Lower leg skin (tissue), 4 donors: ENCODE measurements at places on chromosomes 11 and 22. TPM values are rescaled to one million over a fixed set of nuclear protein-coding genes. Genes with fewer than 3 reads are reported as not detected.

Gene DEPDC7
- total RNA-seq: 4.7 TPM

Gene BRMS1
- total RNA-seq: 47.4 TPM

Gene LINC01488
- not detected for total RNA-seq

Gene FGF19
- not detected for total RNA-seq

Gene NXPE4
- not detected for total RNA-seq

Gene C22orf42
- not detected for total RNA-seq

Gene B4GALNT4
- total RNA-seq: 20.0 TPM

Gene CYB5R2
- 90.0 TPM for total RNA-seq

Gene NPTXR
- 0.34 TPM for total RNA-seq

Gene BIK
- 12.6 TPM for total RNA-seq

Gene VSIG10L2
- total RNA-seq: 1.4 TPM

Gene GAS2
- 2.1 TPM for total RNA-seq

Gene SF1
- 327 TPM for total RNA-seq
